Suppressor macrophage treated with lipopolysaccharide for 1 hour (primary cell): ENCODE measurements at places on chromosomes 13 and 19.

DNA sequence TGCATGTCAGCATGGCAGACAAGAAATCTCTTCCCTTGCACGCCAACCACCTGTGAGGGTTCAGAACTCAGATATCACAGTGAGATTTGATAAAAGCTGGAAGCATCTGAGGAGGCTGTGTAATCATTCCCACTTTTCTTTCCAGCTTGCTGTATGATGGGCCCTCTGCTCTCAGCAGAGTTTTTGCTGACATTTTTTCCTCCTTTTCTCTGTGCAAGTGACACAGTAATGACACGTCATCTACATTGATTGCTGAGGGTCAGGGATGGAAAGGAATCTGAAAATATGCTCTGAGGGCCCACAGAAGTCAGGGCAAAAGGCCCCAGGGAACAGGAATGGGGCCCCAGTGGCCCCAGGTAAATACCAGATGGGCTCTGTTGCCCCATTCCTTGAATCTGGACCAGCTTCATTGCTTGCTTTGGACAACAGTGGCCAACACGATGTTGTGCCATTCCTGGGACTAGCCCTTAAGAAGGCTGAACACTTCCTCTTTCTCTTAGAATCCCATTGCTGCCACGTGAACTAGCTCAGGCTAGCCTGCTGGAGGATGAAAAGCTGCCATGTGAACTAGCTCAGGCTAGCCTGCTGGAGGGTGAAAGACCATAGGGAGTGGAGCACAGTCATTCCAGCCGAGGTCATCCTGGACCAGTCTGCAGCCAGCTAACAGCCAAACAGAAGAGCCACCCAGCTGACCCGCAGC lies 68.2 kb downstream of the CACNA1A start:
- DNase-seq = peak; percentile 3

DNA sequence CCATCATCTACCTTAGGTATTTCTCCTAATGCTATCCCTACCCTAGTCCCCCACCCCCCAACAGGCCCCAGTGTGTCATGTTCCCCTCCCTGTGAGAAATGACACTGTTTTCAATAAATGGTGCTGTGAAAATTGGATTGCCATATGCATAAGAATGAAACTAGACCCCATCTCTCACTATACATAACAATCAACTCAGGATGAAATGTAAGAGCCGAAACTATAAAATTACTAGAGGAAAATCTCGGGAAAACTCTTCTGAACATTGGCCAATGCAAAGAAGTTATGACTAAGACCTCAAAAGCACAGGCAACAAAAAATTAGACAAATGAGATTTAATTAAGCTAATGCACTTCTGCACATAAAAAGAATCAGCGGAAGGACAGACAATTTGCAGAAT lies 138.2 kb downstream of the SUCLA2 start:
- no peak for DNase-seq

DNA sequence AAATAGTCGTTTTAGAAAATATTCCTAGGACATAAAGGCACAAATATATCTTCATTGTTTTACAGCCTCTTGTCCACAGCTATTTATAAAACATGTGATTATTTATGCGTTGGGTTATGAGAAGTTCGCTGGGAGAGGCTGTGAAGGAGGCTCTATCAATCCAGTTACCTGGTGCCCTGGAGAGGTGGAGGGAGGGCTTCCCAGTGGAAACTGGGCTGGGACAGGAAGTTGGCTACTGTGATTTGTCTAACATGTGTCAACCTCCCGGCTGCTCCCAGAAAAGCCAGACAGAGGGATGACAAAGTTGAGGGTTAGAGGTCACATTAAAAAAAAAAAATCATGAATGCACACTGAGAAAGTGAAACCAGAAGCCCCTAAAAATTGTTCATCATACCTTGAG lies 346.5 kb downstream of the ZNF536 start:
- no peak for DNase-seq

DNA sequence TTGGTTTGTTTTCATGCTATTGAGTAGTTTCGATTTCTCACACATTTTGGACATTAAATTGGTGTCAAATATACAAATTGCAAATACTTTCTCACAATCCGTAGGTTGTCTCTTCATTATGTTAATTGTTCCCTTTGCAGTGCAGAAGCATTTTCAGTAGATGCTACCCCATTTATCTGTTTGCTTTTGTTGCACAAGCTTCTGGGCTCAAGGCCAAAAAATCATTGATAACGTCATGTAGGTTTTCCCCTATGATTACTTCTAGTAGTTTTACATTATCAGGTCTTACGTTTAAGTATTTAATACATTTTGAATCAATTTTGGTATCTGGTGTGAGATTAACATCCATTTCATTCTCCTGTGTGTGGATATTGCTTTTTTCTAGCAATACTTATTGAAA lies 14.0 kb upstream of the ZNF347 start:
- peak; percentile 8 for DNase-seq

DNA sequence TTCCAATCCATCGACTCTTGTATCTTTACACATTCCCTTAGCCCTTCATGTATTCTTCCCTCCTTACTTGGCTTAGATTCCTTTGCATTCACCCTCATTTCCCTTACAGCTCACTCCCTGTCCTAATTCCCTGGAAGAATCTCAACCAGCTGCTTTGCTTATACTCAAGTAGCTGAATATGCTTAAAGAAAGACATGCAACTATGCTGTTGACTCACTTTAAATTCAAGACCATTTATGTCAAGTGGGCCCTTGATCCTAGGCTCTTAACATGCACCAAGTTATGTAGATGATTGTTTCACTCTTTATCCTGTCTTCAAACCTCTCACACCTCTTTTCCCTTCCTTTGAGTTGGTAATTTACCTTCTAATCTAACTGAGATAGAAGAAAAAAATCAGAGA lies 7.4 kb downstream of the CCDC122 start:
- DNase-seq = no peak

- DNase-seq = no peak
Observed at GRCh38 chr19:31594701-31595100, 245.5 kb upstream of the TSHZ3 start.

GRCh38 chr13:110062777-110063442 lies 244.0 kb downstream of the COL4A1 start:
- DNase-seq = no peak

DNA sequence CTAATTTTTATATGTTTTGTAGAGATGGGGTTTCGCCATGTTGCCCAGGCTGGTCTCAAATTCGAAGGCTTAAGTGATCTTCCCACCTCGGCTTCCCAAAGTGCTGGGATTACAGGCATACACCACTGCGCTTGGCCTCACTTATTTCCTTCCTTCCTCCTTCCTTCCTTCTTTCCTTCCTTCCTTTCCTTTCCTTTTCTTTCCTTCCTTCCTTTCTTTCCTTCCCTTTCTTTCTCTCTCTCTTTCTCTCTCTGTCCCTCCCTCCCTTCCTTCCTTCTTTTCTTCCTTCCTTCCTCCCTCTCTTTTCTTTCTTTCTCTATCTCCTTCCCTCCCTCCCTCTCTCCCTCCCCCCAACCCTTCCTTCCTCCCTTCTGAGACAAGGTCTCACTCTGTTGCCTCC lies 36.8 kb downstream of the TRPM4 start:
- DNase-seq = no peak

GRCh38 chr13:43085545-43085944 lies 62.2 kb downstream of the DNAJC15 start:
- peak; percentile 34 for DNase-seq

GRCh38 chr13:21800837-21801616 lies 130.2 kb downstream of the FGF9 start:
- DNase-seq = no peak

DNA sequence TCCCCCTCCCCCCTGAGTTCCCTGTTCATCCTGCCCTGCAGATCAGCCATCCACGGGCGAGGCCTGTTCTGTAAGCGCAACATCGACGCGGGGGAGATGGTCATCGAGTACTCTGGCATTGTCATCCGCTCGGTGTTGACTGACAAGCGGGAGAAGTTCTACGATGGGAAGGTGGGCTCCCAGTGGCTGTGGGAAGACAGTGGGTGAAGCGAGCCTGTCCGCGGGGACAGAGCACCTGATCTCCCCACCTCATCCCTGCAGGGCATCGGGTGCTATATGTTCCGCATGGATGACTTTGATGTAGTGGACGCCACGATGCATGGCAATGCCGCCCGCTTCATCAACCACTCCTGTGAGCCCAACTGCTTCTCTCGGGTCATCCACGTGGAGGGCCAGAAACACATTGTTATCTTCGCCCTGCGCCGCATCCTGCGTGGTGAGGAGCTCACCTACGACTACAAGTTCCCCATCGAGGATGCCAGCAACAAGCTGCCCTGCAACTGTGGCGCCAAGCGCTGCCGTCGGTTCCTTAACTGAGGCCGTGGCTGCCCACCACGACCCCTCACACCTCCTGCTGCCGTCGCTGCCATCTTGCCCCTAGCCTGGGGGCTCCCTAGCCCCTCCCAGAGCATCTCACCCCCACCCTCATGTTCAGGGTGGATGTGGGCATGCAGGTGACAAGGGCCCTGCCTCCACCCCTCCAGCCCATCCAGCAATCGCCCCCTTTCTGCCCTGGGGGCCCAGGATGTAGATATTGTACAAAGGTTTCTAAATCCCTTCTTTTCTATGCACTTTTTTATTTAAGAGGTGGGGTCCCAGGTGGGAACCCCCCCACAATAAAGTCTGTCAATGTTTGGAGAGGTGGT lies 4.0 kb downstream of the IGFLR1 start:
- DNase-seq = no peak

- no peak for DNase-seq
Observed at GRCh38 chr19:1467490-1468273, 11.3 kb downstream of the C19orf25 start.

DNA sequence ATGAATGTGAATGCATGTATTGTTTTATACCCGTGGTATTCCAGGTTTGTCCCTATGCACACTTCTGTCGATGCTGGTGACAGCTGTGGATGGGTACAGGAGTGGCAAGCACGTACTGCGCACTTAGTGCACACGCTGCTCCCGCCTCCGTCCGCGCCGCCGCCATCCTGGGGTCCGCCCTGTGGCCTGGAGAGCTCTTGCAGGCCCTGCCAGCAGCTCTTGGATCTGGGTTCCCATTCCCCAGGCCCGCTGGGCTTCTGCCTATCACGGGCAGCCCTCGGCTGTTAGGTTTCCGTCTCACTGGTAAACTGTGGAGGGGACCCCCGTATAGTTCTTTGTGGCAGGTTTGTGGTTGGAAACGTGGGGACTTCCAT lies 4.0 kb downstream of the GNA11 start:
- no peak for DNase-seq

- DNase-seq = no peak
Observed at GRCh38 chr13:99418843-99419140, 82.5 kb upstream of the TM9SF2 start.

DNA sequence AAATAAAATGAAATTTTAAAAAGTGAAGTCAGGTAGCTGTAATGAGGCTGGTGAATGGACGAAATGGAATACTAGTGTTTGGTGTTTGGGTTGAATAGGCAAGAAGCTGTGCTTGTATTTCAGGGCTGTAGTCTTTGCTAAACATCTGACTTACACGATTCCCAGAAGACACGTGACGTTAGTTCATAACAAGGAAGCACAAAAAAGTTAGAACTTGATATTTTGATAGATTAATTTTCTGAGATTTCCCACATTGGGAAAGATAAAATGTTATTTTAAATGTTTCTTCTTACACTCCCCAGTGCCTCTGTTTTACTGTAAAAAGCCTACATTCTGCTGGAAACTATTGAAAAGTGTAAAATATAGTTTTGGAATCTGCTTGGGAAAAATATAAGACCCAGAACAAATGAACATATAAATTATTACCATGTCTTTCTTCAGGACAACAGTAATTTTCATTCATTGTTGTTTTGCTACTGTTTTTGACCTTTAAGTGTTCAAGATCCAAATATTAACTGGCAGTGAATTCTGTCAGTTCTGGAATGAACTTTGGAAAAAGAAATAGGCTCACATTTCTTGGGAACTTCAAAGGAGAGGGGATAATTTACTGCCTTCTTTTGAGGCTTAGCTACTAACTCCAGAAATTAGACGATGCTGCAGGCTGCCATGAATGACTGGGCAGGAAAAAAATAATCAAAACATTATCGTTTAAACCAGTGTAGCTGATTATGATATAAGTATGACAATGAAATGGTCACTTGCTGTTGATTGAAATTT lies 241.3 kb downstream of the SLITRK6 start:
- no peak for DNase-seq

- DNase-seq = no peak
Observed at GRCh38 chr13:110689041-110689440, 16.9 kb downstream of the CARS2 start.

- DNase-seq = peak; percentile 64
Observed at GRCh38 chr19:38952395-38953165, 21.8 kb downstream of the MRPS12 start.

DNA sequence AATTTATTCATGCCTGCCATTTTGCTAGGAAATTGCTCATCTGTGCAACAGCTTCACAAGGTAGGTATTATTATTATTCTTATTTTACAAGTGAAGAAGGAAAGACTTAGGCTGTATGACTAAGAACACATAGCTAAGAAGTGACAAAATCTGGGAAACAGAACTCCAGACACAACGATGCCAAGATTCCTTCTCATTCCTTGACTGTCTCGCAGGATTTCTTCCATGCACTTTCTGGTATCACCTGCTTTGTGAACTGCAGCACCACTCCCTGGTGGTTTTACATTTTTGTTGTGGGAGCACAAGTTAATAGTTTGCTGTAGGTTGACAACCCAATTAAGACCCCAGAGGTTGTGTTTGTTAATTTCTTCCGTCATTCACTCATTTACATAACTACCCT lies 188.5 kb downstream of the LACC1 start:
- DNase-seq = no peak

GRCh38 chr13:73025217-73026012 lies 33.4 kb upstream of the KLF5 start:
- no peak for DNase-seq

GRCh38 chr19:51766461-51766860 lies 5.5 kb downstream of the FPR2 start:
- DNase-seq = peak; percentile 90

DNA sequence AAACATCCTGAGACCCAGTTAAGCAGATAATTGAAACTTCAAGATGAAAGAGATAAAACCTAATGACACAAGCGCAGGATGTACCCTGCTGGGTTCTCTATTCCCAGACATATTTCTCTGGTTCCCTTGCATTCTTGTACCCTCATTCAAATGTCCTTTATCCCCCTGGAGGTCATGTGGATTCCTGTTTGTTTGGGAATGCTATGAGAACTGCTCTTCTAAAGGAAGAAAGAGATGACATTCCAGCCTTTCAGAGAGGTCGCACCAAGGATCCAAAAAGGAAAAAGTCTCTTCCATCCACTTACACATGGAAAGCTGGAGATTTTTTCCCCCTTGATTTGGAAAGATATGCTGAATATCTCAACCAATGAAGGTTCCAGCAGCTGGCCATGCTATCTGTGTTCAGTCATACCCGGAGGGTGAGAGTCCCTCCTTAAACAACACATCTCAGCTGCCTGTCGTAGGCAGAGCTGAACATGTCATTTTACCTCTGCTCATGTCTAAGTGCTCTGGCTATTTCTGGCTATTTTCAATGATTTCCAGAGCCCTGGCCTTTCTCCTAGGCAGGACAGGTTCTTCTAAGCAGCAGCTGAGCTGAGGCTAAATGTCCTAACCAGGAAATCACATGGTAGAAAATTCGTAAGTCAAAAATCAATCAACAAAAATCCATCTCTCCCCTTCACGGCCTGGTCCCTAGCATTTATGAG lies 52.5 kb downstream of the C13orf42 start:
- DNase-seq = no peak
